ENCODE measurements at places on chromosomes 16 and 17. TPM values are rescaled to one million over a fixed set of nuclear protein-coding genes. Genes with fewer than 3 reads are reported as not detected.

NXPH3 gene
- total RNA-seq = 6.3 TPM

GRCh38 chr17:21464611-21465021 lies 88.5 kb downstream of the KCNJ12 start:
- H3K4me3 ChIP-seq = no peak overlapping the region
- H3K27ac ChIP-seq = no peak overlapping the region
- DNase-seq = no peak

DNA sequence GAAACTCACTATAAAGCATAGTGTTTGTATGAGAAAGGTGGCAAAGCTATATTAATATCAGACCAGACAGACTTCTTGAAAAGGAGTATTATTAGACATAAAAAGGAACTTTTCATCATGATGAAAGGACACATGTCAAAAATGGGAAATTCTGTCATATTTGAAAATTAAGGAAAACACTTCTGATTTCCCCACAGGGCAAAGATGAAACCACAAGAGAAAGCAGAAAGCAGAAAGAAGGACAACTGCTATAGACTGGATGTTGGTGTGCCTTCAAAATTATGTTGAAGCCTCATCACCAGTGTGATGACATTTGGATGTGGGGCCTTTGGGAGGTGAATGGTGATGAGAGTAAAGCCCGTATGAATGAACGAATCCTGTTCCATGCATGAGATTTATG lies 193.0 kb downstream of the STX8 start:
- H3K27ac ChIP-seq = no peak overlapping the region

- H3K4me1 ChIP-seq = peaks cover 18% of the 10 kb centered on the region
- DNase-seq = no peak
- no peaks in the 10 kb centered on the region for H3K27me3 ChIP-seq
- H3K27ac ChIP-seq = no peak overlapping the region
- H3K4me3 ChIP-seq = no peak overlapping the region
These were observed 4.1 kb downstream of the USP31 start for GRCh38 chr16:23145186-23145585.

OR1F1 gene
- not detected for total RNA-seq

MRPL58 gene
- 21.6 TPM for total RNA-seq

GRCh38 chr17:78952706-78953105 lies 27.0 kb downstream of the LGALS3BP start:
- H3K36me3 ChIP-seq = no peaks in the 10 kb centered on the region
- no peak overlapping the region for H3K27ac ChIP-seq
- H3K4me1 ChIP-seq = no peaks in the 10 kb centered on the region
- no peak for DNase-seq

- no peak overlapping the region for H3K4me3 ChIP-seq
- DNase-seq = no peak
- H3K27ac ChIP-seq = no peak overlapping the region
These were observed 288.8 kb downstream of the KIF2B start for GRCh38 chr17:54111576-54111975.

DNA sequence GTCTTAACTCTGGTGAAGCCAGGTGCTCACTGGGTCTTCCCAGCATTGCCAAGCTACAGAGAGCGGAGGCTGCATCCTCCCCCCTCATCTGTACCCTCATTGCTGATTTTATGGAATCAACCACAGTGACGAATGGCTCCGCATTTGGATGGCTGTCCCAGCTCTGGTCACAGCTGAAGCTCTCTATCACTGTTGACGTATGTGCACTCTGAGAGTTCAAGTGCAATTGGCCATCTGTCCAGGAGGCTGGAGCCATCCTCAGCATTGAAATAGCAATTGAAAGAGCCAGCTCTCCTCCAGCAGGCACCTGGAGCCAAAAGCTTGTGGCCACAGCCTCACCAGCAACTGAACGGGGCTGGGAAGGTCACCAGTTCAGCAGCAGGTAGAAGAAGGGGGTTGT lies 494.1 kb downstream of the TMEM114 start:
- no peaks in the 10 kb centered on the region for H3K4me1 ChIP-seq
- no peaks in the 10 kb centered on the region for H3K27me3 ChIP-seq
- no peak for DNase-seq
- no peaks in the 10 kb centered on the region for H3K36me3 ChIP-seq

DNA sequence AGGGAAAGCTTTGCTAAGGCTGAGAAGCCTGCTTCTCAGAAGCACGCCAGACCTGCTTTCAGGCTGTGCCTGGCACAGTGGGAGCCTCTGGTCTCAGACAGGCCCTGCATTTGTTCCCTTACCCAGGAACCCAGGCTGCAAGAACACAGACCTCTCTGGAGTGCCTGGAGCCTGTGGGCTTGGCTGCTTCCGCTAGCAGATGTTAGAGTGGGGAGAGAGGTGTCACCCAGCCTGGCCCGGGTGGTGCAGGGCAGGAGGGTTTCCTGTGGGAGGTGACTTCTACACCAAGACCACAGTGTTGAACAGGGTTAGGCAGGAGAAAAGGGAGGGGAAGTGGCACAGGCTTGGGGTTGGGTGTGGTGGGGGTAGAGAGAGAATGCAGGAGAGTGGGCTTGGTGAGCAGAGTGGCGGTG lies 35.8 kb upstream of the ADGRG1 start:
- no peaks in the 10 kb centered on the region for H3K36me3 ChIP-seq
- DNase-seq = no peak
- no peaks in the 10 kb centered on the region for H3K27me3 ChIP-seq

DNA sequence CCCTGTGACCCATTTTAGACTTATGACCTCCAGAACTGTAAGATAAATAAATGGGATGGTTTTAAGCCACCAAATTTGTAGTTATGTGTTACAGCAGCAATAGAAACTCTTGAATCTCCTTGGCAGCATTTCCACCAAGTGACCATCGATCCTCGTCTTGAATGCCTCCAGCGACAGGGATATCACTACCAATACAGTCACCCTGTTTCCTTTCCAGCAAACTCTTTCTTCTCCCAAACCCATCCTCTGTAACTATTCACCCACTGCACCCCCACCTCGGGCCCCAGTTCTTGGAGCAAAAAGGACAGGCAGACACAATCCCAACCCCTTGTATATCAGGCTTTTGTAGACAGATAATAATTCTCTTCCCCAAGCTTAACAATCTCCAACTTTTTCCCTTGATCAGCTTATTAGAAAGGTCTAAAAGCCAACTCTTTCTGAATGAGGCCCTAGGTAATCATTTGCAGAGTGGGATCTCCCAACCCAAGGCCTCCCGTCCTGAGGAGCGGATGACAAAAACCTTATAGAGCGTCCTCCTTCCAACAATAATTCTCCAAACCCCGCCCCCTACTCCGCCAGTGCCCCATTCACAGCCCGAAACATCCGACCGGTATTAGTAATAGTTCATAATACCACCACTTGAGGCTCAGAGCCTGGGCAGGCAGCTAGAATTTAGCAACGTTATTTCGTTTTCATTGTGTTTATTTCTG lies 14.7 kb upstream of the PLLP start:
- peak overlapping the region; percentile 86 for H3K27ac ChIP-seq
- no peak for DNase-seq
- peak overlapping the region; percentile 52 for H3K4me3 ChIP-seq
- H3K4me1 ChIP-seq = peaks cover 22% of the 10 kb centered on the region
- H3K27me3 ChIP-seq = no peaks in the 10 kb centered on the region
- no peaks in the 10 kb centered on the region for H3K36me3 ChIP-seq

PPY gene
- total RNA-seq = not detected

GRCh38 chr17:33192951-33193911 lies 99.9 kb downstream of the ASIC2 start:
- DNase-seq = no peak
- no peak overlapping the region for H3K4me3 ChIP-seq
- no peaks in the 10 kb centered on the region for H3K36me3 ChIP-seq
- no peak overlapping the region for H3K27ac ChIP-seq
- peaks cover 8% of the 10 kb centered on the region for H3K27me3 ChIP-seq

KRTAP4-9 gene
- total RNA-seq = not detected

TEX19 gene
- total RNA-seq = not detected

ETV4 gene
- 4.0 TPM for total RNA-seq

- peaks cover 11% of the 10 kb centered on the region for H3K27me3 ChIP-seq
- DNase-seq = peak; percentile 20
- no peak overlapping the region for H3K27ac ChIP-seq
- H3K4me1 ChIP-seq = peaks cover 6% of the 10 kb centered on the region
- H3K4me3 ChIP-seq = peak overlapping the region; percentile 48
These were observed 7.7 kb downstream of the USP6 start for GRCh38 chr17:5123343-5124124.

TBC1D26 gene
- total RNA-seq = not detected

DNA sequence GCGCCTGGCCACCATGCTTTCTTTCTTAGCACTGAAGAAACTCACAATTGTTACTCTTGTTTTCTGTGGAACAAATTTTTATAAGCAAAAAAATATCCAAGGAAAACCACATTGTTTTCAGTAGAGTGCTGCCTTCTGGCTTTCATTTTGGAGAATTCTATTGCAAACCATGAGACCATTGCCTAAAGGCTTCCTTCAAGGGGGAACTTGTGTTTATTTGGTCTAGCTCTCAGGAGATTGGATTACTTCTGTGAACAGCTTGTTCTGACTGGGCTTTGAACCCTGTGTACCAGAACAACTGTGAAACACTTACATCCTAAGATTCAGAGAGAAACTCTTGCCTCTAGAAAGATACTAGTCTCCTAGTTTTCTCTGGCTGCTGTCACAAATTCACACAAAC lies 32.1 kb downstream of the TOM1L1 start:
- no peak for DNase-seq
- H3K27me3 ChIP-seq = no peaks in the 10 kb centered on the region

DNA sequence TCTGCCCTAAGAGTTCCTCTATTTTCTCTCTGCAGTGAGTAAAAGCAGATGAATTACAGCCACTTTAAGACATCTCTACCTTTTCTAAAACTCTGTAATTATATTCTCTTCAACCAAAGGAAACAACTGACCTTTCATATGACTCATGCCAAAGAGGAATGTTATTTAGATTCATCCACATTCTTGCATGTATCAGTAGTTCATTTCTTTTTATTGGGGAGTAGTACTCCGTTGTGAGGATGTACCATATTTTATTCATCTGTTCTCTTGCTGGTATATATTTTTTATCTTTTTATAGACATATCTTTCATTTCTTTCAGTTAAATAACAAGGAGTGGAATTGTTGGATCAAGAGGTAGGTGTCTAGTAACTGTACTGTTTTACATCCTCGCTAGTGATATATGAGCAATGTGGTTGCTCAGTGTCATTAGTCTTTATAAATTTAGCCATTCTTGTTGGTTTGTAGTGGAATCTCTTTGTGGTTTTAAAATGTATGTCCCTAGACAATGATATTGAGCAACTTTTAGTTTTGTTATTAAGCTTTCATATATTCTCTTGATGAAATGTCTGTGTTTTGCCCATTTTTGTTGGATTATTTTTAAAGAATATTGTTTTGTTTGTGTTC lies 7.8 kb upstream of the MYH8 start:
- no peak overlapping the region for H3K27ac ChIP-seq
- H3K36me3 ChIP-seq = no peaks in the 10 kb centered on the region
- no peaks in the 10 kb centered on the region for H3K27me3 ChIP-seq
- DNase-seq = no peak
- H3K4me1 ChIP-seq = no peaks in the 10 kb centered on the region

- peaks cover 36% of the 10 kb centered on the region for H3K36me3 ChIP-seq
- H3K27me3 ChIP-seq = no peaks in the 10 kb centered on the region
- H3K4me3 ChIP-seq = peak overlapping the region; percentile 89
- H3K27ac ChIP-seq = peak overlapping the region; percentile 87
- DNase-seq = peak; percentile 71
These were observed 1.9 kb downstream of the PLEKHH3 start for GRCh38 chr17:42674755-42675347.

TP53TG3D gene
- 1.3 TPM for total RNA-seq

DNA sequence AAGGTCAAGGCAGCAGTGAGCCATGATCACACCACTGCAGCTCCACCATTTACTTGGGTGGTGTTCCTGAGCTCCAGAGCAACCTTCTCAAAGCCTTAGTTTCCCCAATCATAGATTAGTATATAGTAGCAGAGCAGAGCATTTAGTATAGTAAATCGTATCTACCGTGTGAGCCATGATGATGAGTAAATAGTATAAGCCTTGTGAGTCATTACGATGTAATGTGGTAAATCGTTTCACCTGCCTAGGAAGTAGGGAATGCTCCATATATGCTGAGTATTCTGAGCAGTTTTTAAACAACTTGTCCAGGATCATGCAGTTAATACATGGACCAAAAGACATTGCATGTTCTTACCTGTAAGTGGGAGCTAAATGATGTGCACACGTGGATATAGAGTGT lies 66.4 kb downstream of the SCNN1B start:
- H3K4me1 ChIP-seq = no peaks in the 10 kb centered on the region
- no peak for DNase-seq
- no peak overlapping the region for H3K4me3 ChIP-seq
- H3K27me3 ChIP-seq = no peaks in the 10 kb centered on the region
- no peak overlapping the region for H3K27ac ChIP-seq
- no peaks in the 10 kb centered on the region for H3K36me3 ChIP-seq

DNA sequence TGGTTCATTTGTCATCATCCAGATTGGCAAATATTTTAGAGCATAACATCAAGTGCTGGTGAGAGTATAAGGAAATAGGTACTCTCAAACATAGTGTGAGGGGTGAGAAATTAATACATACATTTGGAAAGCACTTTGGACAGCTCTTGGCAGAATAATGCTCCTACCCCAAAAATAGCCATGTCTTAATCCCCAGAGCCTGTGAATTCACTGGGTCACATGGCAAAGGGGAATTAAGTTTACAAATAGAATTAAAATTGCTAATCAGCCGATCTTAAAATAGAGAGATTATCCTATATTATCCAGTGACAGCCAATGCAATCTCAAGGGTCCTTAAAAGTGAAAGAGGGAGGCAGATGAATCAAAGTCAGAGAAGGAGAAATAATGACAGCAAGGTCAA lies 38.8 kb upstream of the ANKFN1 start:
- no peaks in the 10 kb centered on the region for H3K27me3 ChIP-seq
- no peak for DNase-seq
- H3K4me3 ChIP-seq = no peak overlapping the region

- H3K27me3 ChIP-seq = no peaks in the 10 kb centered on the region
- no peak overlapping the region for H3K4me3 ChIP-seq
- H3K36me3 ChIP-seq = no peaks in the 10 kb centered on the region
- H3K27ac ChIP-seq = no peak overlapping the region
- no peaks in the 10 kb centered on the region for H3K4me1 ChIP-seq
- no peak for DNase-seq
These were observed 4.6 kb upstream of the DRC7 start for GRCh38 chr16:57689762-57690558.

DNA sequence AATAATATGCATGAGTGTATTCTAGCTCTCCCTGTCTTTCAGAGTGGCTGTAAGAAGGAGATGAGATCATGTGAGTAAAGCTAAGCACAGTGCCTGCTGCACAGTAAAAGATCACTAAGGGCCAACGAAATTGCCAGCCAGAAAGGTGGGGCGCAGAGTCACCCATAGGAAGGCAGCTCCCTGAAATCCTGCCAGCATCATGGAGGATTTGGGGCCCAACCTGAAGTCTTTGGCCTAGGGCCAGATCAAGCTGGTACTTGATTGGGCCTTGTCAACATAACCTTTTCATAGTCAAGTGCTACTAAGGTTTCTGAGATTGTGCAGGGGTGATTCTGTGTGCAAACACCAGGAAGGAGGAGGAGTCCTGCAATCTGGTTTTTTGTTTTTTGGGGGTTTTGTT lies 16.5 kb downstream of the SCNN1B start:
- peak; percentile 76 for DNase-seq
- no peaks in the 10 kb centered on the region for H3K36me3 ChIP-seq
- H3K27ac ChIP-seq = peak overlapping the region; percentile 55
- no peaks in the 10 kb centered on the region for H3K27me3 ChIP-seq

SMCR8 gene
- total RNA-seq = 25.2 TPM

GRCh38 chr16:81318711-81319110 lies 3.9 kb downstream of the GAN start:
- no peaks in the 10 kb centered on the region for H3K27me3 ChIP-seq
- H3K36me3 ChIP-seq = no peaks in the 10 kb centered on the region
- no peak for DNase-seq
- H3K27ac ChIP-seq = no peak overlapping the region

MYH8 gene
- total RNA-seq = not detected
